GM20000 (cell line): ENCODE measurements at places on chromosomes 13 and 19.

GRCh38 chr13:114134111-114134943 lies 1.9 kb upstream of the RASA3 start:
- no peak for DNase-seq

DNA sequence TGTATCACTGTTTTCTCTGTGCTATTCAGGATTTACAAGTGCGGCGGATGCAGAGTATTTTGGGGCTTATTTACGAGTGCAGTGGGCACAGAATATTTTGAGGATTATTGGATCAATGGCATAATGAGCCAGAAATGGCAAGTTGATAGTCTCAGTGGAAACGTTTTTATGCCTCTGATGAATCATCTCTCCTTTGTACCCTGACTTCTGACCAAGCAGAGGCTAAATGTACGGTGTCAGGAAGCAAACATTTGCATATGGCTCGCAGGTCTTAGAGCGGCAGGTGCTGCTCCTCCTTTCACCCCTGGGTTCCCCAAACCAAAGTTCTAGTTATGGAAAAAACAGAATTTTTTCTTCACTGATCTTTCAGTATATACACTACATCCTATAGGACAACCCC lies 94.5 kb downstream of the LIG4 start:
- DNase-seq, result no peak

- no peak for DNase-seq
These were observed 14.1 kb upstream of the HMGB1 start for GRCh38 chr13:30479883-30480219.

- no peak for DNase-seq
These were observed 11.8 kb downstream of the CHAF1A start for GRCh38 chr19:4414144-4414799.

DNA sequence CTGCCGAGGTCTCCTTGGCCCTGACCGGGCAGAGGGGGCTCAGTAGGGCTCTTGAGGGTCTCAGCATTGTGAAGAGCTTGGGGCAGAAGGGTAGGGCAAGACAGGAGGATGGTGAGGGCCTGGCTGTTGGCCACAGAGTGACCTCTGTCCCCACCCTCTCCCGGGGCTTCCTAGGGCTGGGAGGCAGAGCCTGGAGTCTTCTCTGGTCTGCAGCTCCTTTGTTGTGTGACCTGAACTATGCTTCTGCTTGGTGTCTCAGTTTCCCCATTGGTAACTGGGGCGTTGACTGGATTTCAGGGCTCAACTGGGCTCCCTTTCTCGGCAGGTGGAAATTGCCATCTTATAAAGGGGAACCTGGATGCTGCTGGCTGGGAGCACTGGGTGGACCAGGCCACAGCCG lies 30.1 kb upstream of the PEPD start:
- no peak for DNase-seq

- no peak for DNase-seq
These were observed 790 bp downstream of the TPM4 start for GRCh38 chr19:16076958-16077611.

- DNase-seq, result peak; percentile 40
These were observed 677 bp downstream of the TGDS start for GRCh38 chr13:94595001-94595949.

- peak; percentile 25 for DNase-seq
These were observed 6.5 kb upstream of the SCEL start for GRCh38 chr13:77528834-77529500.

GRCh38 chr13:109235901-109236300 lies 550.5 kb downstream of the IRS2 start:
- no peak for DNase-seq

DNA sequence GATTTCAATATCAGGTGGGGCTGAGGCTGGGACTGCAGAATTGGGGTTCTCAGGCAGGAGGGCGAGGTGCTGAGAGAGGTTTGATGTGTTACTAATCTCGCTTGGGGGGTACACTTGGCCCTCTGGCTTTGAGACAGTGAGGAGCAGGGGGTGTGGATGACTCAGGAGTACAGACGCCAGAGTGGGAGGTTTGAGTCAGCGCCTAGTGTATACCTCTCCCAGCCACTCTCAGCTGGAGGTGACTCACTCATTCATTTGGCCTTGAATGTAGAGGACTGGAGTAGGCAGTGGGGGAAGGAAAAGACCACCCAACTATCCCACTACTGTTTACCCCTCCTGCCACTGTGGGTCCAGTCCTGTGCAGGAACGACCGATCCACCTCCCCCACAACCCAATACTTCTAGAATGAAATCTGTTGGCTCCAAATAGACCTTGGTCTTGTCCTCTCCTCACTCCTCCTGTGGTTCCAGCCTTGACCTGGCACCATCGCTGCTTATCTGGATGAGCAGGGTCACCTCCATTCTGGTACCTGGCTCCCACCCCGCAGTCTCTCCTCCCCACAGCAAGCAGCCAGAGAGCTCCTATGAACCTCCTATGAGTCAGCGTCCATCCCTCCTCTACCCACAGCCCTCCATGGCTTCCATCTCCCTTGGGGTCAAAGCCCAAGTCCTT lies 20.1 kb upstream of the ZNRF4 start:
- no peak for DNase-seq
